ENCODE measurements at places on chromosomes 5 and 9.

- DNase-seq, result no peak
Observed at GRCh38 chr9:89527084-89527483, 29.2 kb upstream of the SEMA4D start.

GRCh38 chr5:114324282-114324681 lies 37.6 kb upstream of the KCNN2 start:
- DNase-seq, result no peak

GRCh38 chr5:52199833-52200232 lies 587.9 kb upstream of the ITGA1 start:
- no peak for DNase-seq

DNA sequence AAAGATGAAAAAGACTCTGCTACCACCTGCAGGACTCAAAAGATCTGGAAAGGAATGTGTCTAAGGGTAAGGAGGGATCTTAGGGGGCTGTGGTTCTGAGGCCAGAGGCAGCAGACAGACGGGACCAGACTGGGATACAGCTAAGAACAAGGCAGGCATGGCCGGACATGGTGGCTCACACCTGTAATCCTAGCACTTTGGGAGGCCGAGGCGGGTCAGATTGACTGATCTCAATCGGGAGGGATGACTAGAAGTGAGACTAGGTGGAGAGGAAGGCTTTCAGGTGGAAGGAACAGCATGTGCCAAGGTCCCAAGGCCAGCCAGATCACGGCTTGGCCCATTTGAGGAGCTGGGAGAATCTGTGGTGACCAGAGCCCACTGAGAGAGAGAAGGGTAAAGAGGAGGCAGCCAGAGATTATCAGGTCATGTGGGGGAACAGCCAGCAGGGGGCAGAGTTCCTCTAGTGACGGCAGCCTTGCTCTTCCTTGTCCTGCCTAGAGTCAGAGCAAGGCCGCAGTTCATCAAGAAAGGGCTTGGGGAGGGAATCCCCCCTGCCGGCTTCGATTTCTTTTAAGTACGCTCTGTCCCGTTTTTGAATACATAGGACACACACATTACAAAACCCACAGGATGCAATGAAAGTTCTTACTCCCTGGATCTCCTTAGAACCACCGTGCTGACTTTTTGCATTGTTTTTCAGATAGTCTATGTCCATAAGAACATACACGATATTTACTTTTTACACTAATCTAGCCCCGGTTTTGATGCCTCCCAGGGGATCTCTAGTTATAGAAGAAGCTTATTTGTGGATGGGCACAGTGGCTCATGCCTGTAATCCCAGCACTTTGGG lies 2.6 kb upstream of the OLFML2A start:
- DNase-seq, result peak; percentile 72

DNA sequence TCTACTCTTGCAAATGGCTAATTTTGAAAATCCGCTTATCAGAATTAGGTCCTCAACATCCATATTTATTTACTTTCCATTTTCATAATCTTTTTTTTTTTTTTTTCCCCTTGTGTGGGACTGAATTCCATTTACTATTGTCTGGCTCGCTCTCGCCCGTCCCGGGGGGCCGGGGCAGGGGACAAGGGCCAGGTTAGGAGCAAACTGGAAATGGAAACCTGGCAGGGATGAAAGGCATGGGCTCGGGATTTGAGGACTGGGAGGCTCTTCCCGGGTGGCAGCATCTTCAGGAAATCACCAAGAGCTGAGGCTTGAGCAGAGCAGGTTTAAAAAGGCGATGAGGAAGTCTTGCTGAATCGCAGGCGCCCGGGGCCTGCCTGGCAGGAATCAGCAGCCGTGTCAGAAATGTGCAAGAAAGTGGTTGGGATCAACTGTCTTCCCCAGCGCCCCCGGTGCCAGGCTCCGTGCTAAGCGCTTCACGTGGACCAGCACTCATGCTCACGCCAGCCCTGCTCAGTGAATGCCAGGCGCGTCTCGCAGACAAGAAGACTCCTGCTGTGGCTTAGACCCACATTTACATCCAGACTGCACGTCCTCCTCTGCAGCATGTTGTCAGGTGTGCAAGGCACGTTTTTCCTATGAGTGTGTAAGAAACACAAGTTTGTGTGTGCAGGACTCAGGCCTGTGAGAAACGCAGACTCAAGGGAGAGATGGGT lies 66.3 kb upstream of the UNC5A start:
- DNase-seq, result no peak

GRCh38 chr5:59645380-59645779 lies 248.1 kb downstream of the PDE4D start:
- DNase-seq, result no peak

DNA sequence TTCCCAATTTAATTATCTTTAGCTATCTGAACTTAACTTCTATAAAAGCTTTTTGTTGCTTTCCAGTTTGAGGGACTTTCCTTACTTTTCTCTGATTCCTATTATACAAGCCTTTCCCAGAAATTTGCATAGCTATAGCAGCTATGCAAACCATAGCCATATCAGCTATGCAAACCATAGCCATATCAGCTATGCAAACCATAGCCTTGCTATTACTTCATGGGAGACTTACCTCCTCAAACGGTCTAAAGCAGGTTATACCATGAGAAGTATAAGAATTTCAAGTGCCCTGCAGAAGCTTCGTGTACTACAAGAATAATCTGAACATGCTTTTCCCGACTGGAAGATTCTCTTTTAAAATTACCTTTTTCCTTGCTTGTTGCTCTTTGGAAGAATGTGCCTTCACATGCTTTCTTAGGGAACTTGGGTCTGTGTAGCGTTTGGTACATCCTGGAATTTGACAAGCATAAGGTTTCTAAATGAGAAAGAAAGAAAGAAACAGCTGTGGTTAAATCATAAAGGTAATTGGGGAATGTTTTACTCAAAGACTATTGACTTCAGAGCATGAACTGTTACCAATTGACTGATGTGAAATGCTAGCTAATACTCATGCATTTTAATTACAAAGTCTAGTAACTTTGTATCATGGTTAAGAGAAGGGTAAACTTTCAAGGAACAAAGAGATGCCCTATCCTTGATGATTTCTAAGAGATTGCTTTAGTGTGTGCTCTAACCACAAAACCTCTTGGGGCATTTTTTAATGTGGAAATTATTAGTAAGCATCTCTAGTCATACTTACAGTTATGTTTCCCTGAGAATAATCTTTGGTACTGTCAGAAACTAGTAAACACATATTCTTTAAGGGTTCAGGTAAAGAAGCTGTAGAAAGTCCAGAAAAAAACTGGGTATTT lies 367.6 kb downstream of the GLIS3 start:
- peak; percentile 60 for DNase-seq

DNA sequence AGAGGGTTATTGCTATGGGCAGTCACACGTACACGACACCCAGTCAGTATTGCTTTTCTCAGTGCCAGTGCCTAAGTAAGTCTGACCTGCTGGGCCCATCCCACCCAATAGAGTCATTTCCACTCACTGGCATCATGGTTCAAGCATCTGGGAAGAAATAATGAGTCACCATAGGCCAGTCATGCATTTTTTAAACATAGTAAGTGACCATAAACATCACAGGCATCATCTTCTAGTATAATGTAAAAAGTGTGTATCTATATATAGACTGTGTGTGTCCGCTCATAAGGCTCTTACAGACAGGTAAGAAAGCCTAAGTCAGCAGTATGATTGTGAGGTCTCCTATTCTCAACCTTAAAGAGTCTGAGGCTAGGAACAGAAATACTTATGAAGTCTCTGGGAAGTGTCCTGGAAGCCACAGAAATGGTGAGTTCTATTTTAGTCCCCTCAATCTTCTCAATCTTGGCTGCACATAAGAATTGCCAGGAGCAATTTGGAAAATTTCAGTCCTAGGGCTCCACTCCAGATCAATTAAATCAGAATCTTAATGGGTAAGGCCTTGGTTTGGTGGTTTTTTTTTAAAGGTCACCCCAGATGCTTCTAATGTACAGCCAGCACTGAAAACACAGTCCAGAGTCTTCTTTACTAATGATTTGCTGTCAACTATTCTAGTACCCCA lies 65.2 kb downstream of the ZNF366 start:
- DNase-seq, result peak; percentile 95

- DNase-seq, result no peak
Observed at GRCh38 chr5:153504726-153505125, 14.3 kb downstream of the GRIA1 start.

DNA sequence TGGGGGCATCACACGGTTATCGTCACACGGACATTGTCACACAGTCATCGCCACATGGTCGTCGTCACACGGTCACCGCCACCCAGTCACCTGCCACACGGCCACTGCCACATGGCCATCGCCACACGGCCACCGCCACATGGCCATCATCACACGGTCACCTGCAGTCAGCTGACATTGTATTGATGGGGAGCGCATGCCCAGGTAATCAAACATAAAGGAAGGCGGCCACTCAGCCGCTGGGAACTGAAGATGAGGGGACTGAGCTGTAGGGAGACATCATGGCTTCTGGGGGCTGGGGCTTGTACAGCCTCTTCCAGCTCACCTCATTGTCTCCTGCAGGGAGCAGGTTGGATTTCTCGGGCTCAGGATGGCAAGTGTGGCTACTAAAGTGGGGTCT lies 49.2 kb downstream of the MRPL36 start:
- no peak for DNase-seq

DNA sequence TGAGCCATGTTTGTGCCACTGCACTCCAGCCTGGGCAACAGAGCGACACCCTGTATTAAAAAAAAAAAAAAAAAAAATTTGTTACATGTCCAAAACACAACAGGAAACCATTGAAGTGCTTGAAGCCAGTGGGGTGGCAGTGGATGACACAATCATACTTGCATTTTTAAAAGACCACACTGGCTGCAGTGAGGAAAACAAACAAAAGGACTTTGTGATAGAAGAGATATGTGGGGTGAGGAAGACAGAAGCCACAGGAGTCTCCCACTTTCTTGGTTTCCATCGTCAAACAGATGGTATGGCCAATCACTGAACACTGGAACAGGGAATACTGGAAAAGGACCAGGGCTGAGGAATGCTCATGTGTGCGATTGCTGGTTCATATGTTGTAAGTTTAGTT lies 20.9 kb upstream of the COMMD10 start:
- peak; percentile 51 for DNase-seq

DNA sequence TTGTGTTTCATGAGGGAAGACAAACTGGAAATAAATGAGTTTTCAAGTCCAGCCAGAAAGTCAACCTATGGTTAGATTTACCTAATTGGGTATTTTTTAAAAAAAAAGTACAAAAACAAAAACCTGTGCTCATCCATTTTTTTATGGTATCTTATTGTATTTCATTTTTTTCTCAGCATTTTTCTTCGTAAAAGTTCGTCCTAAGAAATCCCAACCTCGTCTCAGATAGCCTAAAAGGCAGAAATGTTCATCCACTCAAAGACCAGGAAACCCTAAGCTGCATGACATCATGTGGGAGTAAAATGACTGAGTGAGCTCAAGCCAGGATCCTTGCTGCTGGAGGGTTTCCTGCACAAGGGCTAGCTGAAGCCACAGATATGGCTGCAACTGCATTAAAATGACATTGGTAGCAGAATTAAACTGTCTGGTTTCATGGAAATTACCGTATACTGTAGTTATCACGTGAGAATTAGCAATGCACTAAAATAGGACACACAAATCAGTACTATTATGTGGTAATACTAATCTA lies 70.4 kb downstream of the NFIB start:
- DNase-seq, result no peak

DNA sequence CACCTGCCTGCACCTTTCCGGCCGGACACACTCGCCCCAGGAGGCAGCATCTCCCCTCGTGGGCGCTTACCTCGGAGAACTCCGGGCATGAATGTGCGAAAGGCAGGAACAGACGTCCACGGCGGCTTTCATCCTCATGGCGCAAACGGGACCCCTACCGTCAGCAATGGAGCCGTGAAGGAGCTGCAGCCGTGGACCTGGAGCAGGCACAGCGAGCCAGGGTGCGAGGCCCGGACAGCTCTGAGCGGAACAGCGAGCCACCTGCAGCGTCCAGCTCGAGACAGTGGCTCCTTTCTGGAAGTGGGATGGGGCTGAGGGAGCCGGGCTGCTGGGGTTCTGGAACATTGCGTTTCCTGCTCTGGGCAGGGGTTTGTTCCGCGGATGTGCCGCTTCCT lies 7.8 kb upstream of the SLC6A19 start:
- DNase-seq, result no peak

DNA sequence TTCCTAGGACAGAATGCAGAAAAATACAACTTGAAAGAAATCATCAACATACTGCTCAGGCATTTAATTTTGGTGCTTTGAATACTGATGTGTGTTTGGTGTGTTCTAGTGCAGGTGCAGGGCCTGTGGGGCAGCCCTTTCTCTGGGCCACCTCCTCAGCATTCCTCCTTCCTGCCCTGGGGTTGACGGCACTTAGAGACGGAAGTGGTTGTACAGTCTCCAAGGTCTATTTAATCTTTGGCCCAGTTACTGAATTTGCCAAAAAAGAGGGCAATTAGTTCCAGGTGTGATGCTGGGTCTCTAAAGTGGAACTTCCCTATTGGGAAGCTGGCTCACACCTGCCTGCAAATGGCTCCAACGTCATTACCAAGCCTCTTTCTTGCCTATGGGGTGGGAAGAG lies 269.0 kb downstream of the SH3GL2 start:
- DNase-seq, result no peak

DNA sequence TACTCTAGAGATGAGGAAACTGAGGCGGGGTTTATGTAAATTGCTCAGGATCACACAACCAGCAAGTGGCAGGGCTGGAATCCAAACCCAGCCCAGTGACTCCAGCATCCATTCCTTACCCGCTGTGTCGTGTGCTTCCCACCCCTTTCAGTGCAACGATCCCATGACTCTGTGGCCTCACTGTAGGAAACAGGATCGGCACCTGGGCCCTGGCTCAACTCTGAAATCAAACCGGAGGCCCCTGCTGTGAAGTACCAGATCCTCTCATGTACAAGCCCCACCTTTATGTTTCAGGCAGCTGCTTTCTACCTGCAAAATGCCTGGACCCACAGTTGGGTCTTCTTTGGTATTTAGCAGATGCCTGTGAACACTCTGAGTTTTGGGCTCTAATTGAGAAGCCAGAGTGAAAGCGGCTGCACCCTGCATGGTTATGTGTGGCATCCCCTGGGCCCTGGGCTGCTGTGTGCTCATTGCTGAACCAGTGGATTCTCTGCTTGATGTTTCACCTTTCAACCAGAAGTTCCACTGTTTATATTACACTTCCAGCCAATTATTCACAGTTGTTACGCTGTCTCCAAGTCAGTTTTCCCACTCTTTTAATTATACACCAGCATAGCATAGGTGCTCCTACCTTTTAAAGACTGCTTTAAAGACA lies 36.7 kb downstream of the ABLIM3 start:
- DNase-seq, result no peak

DNA sequence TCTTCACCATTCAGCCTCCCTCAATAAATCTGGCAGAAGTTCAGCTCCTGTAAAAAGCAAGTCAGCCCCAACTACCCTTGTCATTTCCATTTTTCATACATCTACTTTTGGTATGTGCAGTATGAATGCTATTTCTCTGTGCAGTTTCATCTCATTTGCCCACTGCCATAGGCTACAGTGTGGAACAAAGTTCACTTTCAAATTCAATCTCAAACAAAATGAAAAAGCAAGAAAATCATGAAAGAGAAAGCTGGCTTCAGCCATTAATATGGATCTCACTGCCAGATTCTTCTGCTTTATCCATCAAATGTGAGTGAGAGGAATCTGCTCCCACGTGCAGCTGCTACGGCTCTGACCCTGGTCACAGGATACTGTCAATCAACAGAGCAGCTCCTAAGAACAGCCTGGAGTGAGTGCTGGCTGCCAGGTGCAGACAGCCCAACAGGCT lies 494.2 kb downstream of the ZNF608 start:
- DNase-seq, result no peak

Measured in RPMI7951 (cell line).